ENCODE measurements at places on chromosomes 4 and X. TPM values are rescaled to one million over a fixed set of nuclear protein-coding genes. Genes with fewer than 3 reads are reported as not detected.

IQCM gene
- total RNA-seq, result not detected

FAM47A gene
- not detected for total RNA-seq

OTUD6A gene
- total RNA-seq, result not detected

EFHC2 gene
- 1.9 TPM for total RNA-seq

C4orf51 gene
- total RNA-seq, result not detected

LINC00632 gene
- total RNA-seq, result 7.0 TPM

HMX1 gene
- not detected for total RNA-seq

SYNPO2 gene
- total RNA-seq, result 111 TPM

SPACA5 gene
- not detected for total RNA-seq

SMIM10L2A gene
- total RNA-seq, result 1.4 TPM

ARX gene
- 0.31 TPM for total RNA-seq

Data from tongue (tissue), 3 donors.